ENCODE measurements at places on chromosomes 5 and 9.

DNA sequence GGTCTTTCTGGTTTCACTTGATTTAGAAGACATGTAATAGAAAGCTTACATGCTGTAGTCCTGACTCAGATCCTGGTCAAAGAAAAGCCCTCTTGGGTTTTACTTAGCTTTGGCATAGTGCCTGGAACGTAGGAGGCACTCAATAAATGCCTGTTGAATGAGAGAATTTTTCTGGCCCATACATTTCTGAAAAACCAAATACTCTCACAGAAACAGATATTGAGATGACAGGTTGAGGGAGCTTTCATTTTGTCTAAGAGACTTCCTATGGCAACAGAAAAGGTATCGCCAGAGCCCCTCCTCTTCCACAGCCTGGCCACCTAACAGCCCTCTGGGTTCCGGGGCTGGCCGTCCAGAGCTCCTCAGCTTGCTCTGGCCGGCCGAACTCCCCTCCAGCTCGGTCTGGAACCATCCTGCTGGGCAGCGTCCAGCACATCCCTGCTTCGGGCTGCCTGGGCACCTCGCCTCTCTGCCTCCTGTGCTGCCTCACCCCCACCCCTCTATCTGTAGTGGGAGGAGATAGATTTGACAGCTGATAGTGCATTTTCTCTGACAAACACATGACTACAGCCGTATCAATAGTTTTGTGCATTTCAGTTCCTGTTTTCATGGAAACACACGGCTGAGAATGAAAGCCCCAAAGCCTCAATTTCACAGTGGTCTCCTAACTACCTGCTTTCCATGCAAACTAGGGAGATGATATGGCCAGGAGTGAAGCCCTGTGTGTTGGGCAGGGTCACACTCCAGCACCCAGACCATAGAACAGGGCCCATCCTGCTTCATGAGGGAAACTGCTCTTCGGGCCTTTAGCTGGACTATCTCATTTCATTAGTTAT is 1.1 kb downstream of the IL4 start:
- DNase-seq: no peak

- DNase-seq: no peak
Observed at GRCh38 chr5:932628-933250, 40.1 kb downstream of the TRIP13 start.

DNA sequence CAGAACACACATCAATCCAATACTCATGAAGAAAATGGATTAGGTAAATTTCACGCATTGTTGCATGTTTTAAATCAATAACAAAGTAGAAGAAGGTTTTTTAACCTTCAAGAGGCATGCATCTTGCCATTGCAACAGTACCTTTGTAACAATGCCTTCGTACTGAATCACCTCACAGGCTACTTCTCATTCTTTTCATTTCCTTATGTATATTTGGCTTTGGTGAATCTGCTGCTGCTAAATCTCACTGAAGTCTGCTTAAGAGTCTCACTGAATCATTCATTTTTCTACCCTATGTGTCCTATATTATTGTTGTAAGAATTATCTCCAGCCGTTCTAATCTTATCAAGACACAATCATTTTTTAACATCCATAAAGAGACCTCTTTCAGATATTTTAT is 152.5 kb downstream of the CDH10 start:
- DNase-seq: no peak

GRCh38 chr9:108830272-108830671 is 25.5 kb downstream of the ACTL7B start:
- no peak for DNase-seq

- no peak for DNase-seq
Observed at GRCh38 chr9:35826071-35826701, 2.3 kb downstream of the FAM221B start.

GRCh38 chr9:87963770-87964169 is 10.6 kb downstream of the CDK20 start:
- DNase-seq: no peak

DNA sequence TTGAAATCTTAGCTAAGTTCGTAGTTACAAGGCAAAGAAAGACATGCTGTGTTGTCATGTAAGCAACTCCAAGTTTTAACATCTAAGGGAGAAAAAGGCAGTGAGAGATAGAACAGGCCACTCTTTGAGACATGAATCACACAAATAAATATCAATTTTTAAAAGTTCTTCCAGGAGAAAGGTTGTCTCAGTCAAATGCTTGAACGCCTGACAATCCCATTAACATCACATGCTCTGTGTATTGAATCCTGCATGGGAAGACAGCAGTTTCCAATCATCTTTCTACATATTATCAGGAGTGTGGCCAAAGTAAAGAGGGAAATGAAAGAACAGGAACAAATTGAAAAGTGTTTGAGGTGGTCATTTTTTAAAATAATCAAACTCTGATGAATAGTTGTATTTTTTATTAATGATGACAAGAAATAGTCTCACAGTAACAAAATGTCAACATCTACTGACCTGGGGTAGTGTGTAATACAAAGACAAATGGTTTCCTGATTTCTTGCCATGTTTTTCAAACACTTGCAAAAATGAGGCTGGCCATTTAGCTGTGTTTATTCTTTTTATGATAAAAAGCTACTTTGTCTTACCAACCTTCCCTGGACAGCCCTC is 6.4 kb upstream of the C6 start:
- no peak for DNase-seq

- no peak for DNase-seq
Observed at GRCh38 chr5:121024416-121025311, 560.6 kb downstream of the PRR16 start.

- DNase-seq: no peak
Observed at GRCh38 chr5:173642895-173643481, 26.5 kb upstream of the BOD1 start.

- DNase-seq: no peak
Observed at GRCh38 chr5:35212122-35212982, 17.9 kb downstream of the PRLR start.

- peak; percentile 32 for DNase-seq
Observed at GRCh38 chr9:21031091-21031807, at the start of gene HACD4. Gene HACD4 (minus strand): TSS chr9:21031640. CDS start chr9:21031590, 50 bp downstream.

- DNase-seq: no peak
Observed at GRCh38 chr5:82975812-82976211, 101.4 kb downstream of the TMEM167A start.

DNA sequence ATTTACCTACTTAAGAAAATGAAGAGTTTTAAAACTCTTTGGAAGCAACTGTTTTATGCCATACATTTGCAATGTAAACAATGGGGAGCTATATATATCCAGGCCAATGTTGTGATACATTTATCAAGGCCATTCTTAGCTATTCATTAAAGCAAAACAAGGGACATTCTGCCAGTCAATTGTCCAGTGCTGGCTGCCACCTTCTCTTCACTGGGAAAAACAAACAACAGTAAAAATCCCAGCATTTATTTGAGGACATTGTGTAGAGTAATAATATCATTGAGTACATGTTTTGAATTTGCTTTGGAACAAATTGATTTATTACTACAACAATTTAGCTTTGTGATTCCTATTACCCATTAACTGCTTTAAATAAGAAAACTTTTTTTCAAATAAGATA is 1107.4 kb downstream of the DTWD2 start:
- DNase-seq: no peak

GRCh38 chr9:134561427-134562145 is 80.0 kb upstream of the COL5A1 start:
- no peak for DNase-seq

DNA sequence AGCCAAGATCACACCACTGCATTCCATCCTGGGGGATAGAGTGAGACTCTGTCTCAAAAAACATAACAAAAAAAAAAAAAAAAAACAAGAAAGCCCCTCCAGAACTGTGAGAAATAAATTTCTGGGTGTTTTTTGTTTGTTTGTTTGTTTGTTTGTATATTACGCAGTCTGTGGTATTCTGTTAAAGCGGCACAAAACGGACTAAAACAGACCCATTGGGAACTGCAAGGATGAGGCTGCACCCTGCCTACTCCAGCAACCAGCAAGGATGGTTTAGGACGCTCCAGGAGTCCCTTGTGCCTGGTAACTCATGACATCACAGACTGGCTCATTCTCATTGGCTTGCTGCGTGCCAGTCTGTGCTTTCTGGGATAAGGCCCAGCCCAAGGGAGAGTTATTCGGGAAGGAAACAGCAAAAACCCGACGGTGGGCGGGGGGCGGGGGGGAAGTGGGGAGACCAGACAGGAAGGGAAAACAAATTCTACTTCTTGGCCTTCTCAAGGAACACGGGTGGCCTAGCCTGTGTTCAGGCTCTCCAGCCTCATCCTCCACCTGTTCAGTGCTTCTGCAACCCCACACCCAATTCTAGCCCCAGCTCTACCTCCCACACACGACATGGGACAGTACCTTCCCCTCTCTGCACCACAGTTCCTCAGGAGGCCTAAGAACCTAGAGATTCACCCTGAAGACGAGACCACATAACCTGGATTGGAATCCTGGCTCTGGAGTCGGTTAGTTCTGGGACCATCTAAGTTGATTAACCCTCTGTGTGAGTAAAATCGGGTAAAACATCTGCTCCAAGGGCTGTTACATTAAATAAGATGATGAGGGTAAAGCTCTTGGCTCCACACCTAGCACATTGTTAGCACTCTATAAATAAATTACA is 2.8 kb downstream of the CD74 start:
- DNase-seq: no peak

GRCh38 chr9:20209391-20210340 is 412.6 kb downstream of the MLLT3 start:
- peak; percentile 18 for DNase-seq

DNA sequence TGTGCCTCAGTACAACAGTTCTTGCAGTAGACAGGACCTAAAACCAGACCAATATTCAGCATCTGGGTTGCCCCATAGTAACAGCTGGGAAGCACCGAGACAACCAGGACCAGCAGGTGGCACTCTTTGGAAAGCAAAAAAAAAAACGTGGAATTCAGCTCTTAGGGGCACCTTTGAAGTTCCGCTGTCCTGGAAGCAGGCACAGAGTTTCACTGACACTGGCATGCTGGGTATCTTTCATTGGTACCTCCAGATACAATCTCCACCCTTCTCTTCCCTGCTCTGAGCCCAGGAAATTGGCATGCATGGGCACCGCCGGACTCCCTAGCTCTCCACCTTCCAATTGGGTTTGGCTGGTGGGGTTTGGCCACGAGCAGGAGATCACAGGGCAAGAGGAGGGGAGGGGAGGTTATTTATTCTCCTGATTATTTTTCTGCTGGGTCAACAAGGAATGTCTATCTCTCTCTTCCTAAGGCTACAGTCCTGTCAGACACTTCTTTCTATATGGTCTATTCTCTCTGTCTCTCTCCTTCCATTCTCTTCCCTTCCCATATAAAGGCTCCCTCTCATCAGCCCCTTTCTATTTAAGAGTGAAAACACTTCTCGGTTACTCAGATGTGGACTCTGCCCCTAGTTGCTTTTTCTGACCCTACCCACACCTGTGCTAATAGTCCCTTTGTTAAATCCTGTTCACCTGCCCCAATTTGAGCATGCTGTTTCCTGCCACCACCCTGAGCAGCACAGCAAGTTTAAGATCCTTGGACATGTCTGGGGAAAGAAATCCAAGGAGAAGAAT is 1.9 kb upstream of the IDNK start:
- no peak for DNase-seq

DNA sequence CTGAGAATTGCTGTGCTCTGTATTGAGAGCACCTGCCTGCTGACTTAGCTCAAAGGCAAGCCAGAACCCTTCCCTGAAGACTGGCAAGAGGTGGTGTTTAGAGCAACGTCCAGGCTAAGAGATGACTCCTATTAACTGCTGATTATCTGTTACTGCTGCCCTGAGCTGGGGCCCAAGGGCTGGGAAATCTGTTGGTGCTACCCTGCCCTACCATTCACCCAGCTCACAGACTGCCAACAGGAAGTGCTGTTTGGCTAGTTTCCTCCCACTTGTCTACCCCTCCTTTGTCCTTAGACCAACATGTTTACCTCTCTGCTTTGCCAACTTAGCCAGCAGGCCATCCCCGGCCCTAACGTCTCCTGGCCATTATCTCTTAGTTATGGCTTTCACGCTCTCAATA is 6.9 kb downstream of the RAB24 start:
- no peak for DNase-seq

GRCh38 chr5:157671592-157672330 is 428 bp downstream of the C5orf52 start:
- no peak for DNase-seq

GRCh38 chr9:68714416-68715180 is 9.6 kb downstream of the PIP5K1B start:
- DNase-seq: no peak

DNA sequence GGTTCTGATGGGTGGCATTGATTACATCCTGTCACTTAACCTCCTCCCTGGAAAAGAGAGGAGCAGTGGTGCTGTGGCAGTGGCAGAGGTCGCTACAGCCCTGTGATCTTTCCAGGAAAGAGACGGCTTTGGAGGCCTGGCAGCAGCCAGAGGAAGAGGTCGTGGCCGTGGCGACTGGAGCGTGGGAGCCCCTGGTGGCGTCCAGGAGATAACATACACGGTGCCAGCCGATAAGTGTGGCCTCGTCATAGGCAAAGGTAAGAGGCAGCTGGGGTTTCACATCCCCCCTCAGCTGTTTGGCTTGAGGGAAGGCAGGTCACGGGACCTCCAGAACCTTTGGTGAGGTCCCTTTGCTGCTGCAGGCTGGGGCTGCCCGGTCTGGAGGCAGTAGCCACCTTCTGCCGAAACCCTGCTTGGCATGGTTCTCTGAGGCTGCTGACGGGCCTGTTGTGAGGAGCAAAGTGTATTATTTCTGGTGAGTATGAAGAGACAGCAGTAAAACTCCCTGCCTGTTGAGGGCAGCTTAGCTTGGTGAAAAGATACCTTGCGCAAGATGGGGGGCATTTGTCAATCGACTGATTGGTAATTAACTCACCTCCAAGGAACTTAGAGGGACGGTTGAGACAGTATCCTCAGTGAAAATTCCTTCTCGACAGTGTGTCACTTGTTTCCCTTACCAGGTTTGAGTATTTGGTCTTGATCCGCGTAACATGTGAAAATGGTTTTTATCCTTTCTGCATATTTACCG is 38.0 kb upstream of the PRDM12 start:
- no peak for DNase-seq

DNA sequence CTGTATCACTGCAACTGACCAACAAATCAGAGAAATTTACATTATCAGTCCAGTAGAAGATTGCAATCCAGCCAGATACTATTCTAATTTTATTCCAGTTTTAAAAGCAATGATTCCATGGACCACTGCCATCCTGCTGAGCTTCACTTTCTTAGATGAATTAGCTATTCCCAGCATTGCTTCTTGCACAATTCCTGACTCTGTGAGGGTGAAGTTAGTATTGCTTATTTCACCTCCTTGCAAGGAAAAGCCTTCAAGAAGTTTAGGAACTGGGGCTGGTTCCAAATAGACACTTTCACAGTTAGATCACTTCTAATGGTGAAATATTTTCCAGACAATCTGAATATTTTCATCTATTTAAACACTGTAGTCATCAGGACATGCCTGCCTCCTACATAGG is 338.6 kb upstream of the TNC start:
- no peak for DNase-seq

- no peak for DNase-seq
Observed at GRCh38 chr9:14932641-14933040, 22.4 kb upstream of the FREM1 start.

DNA sequence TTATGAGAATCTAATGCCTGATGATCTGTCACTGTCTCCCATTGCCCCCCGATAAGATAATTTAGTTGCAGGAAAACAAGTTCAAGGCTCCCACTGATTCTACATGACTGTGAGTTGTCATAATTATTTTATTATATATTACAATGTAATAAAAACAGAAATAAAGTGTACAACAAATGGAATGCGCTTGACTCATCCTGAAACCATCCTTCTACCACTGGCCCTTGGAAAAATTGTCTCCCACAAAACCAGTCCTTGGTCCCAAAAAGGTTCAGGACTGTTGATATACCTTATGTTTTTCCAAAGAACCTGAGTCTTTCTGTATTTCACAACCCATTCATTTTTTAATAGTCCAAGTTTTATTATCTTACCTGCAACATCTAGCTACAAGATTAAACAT is 403.5 kb downstream of the TAF11L14 start:
- no peak for DNase-seq
